NCI-H2227 treated with DMSO at 0.1 percent for 48 hours (cell line): ENCODE measurements at places on chromosomes 6 and 20.

DNA sequence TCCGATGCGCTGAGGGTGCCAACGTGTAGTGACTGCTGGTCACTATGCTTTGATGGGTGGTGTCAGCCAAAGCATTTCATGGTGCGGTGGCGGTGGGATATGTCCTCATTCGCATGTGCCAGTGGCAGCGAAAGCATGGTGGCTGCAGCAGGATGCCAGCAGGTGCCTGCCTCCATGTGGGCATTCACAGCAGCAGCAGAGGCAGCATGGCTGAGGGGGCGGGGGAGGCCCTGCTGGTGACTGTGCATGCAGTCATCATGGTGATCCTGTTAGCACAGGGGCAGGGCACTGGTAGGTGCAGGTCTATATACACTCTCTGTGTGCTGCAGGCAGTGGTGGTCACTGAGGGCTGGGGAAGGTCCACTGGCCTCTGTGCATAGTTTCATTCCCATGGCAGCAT, 22.0 kb downstream of the FIG4 start:
- no peak for DNase-seq

DNA sequence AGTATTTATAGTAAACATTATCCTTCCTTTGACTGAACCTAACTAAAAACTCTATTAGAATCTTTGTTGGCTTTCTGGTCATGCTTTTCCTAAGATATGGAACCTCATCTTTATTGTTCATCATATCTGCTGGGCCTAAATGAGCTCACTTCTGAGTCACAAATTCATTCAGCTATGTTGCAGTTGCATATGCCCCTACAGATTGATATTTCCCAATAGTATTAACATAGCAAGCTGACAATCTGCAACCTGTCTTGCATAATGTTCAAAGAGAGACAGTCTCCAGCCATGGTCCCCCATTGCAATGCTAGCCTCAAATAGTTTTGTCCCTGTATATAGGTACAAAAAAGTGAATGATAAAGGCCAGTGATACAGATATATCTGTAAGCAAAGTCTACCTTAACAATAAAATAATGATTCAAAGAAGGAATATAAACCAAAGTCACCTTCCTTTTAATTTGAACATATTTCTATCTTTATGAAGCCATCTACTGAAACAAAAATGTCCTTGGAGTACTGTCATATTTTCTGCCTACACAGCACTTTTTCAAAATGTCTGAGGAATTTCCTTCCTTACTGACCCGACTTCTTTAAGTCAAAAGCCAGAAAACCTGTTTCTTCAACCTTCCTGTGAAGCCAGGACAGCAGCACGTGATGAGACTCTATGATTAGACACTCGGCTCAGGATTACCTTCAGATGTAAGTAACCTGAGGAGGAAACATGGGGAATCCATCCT, 140.7 kb downstream of the UBE3D start:
- DNase-seq: no peak

DNA sequence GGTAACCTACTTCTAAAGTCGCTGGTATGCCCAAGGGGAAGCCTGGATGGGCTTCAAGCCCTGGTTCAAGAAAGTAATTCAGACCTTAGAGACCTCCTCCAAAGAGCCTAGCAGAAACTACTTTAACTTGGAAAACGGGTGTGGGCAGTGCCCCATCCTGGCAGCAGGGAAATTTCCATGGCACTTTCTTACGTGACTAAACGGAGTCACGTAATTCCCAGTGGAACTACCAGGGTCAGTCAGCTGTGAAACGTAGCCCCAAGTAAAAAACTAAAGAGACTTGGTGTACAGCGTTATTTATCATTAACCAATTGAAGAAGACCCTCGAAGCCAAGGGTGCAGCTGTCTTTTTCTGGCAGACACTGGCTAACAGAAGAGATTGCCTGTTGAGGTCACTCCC, 114.0 kb downstream of the RCAN2 start:
- DNase-seq: no peak

DNA sequence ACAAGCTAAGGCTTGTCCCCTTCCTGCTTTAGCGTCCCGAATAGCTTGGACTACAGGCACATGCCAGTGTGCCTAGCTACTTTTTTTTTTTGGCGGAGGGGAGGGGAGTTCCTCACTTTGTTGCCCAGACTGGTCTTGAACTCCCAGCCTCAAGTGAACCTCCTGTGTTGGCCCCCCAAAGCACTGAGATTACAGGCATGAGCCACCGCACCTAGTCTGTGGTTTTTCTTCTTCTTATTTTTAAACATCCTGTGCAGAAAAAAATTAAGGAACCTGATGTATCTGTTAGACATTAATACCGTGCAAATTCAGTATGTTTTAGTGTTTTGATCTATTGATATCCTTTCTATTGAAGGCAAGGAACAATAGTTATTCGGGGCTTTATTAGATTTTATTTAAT, 25.7 kb downstream of the HIVEP1 start:
- no peak for DNase-seq
